ENCODE measurements at places on chromosomes 12 and 14.

- no peaks in the 10 kb centered on the region for H3K4me1 ChIP-seq
- H3K4me3 ChIP-seq, result no peak overlapping the region
- no peak overlapping the region for H3K27ac ChIP-seq
- H3K36me3 ChIP-seq, result no peaks in the 10 kb centered on the region
- DNase-seq, result no peak
Measured at GRCh38 chr12:1094714-1095113, 103.7 kb downstream of the ERC1 start.

DNA sequence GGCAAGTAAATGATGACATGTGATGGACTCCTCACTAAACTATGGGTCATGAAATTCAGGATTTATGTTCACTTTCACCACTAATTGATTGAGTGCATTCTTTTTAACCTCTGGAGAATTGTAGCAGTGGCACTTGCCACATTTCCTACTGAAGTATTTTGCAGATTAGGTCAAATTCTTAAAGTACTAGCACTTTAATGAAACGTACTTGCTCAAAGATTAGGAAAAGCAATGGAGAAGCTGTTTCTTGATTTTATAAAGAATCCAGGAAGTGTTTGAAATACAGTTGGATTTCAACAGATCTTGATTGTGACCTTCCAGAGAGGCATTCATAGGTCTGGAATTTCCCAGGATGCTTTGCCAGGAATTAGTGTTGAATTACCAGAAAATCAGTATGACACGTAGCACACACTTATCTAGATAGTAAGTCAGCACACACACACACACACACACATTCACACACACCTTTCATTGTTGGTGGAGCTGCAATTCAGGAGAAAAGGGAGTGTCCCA is 162.6 kb downstream of the MYRFL start:
- no peaks in the 10 kb centered on the region for H3K4me1 ChIP-seq
- H3K4me3 ChIP-seq, result no peak overlapping the region
- no peaks in the 10 kb centered on the region for H3K27me3 ChIP-seq
- no peak overlapping the region for H3K27ac ChIP-seq

GRCh38 chr12:85552461-85552860 is 272.4 kb downstream of the ALX1 start:
- no peaks in the 10 kb centered on the region for H3K27me3 ChIP-seq
- H3K4me1 ChIP-seq, result no peaks in the 10 kb centered on the region
- H3K27ac ChIP-seq, result no peak overlapping the region
- no peaks in the 10 kb centered on the region for H3K36me3 ChIP-seq

- no peaks in the 10 kb centered on the region for H3K4me1 ChIP-seq
- no peaks in the 10 kb centered on the region for H3K27me3 ChIP-seq
- no peaks in the 10 kb centered on the region for H3K36me3 ChIP-seq
- DNase-seq, result no peak
- H3K4me3 ChIP-seq, result no peak overlapping the region
Measured at GRCh38 chr12:48795550-48796455, 6.9 kb upstream of the ADCY6 start.

DNA sequence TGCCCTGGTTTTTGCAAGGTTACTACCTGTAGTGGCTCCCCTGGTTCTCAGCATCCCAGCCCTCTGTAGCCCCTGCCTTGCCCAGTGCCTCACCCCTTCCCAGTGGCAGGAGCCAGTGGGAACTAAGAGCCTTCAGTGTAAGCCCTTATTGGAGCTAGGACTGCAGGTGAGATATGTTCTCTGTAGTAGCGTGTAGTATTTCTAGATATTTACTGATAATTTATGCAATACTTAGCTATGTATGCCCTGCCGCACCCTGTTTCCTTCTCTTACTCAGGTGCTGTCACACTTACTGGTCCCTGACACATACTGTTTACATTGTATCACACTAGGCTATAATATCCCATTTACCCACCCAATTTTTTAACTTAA is 3.6 kb downstream of the BMAL2 start:
- no peak overlapping the region for H3K27ac ChIP-seq
- H3K27me3 ChIP-seq, result no peaks in the 10 kb centered on the region
- H3K4me1 ChIP-seq, result peaks cover 15% of the 10 kb centered on the region
- no peaks in the 10 kb centered on the region for H3K36me3 ChIP-seq

- H3K4me3 ChIP-seq, result no peak overlapping the region
- H3K36me3 ChIP-seq, result peaks cover 32% of the 10 kb centered on the region
- H3K4me1 ChIP-seq, result no peaks in the 10 kb centered on the region
- peak; percentile 14 for DNase-seq
Measured at GRCh38 chr12:45893240-45893639, 97.1 kb downstream of the SCAF11 start.

- H3K27ac ChIP-seq, result no peak overlapping the region
- H3K4me3 ChIP-seq, result no peak overlapping the region
- H3K36me3 ChIP-seq, result no peaks in the 10 kb centered on the region
- no peaks in the 10 kb centered on the region for H3K4me1 ChIP-seq
- H3K27me3 ChIP-seq, result no peaks in the 10 kb centered on the region
Measured at GRCh38 chr12:123141615-123142517, 9.0 kb downstream of the PITPNM2 start.

GRCh38 chr12:15782667-15783066 is 6.5 kb downstream of the EPS8 start:
- no peak overlapping the region for H3K27ac ChIP-seq
- H3K4me3 ChIP-seq, result no peak overlapping the region
- H3K4me1 ChIP-seq, result no peaks in the 10 kb centered on the region
- H3K27me3 ChIP-seq, result peaks cover 30% of the 10 kb centered on the region
- H3K36me3 ChIP-seq, result no peaks in the 10 kb centered on the region
- no peak for DNase-seq

- H3K4me3 ChIP-seq, result no peak overlapping the region
- H3K4me1 ChIP-seq, result no peaks in the 10 kb centered on the region
Measured at GRCh38 chr12:98113548-98113947, 401.8 kb upstream of the TMPO start.

- H3K27me3 ChIP-seq, result no peaks in the 10 kb centered on the region
- peak; percentile 72 for DNase-seq
- peak overlapping the region; percentile 23 for H3K4me3 ChIP-seq
- H3K4me1 ChIP-seq, result peaks cover 69% of the 10 kb centered on the region
- no peaks in the 10 kb centered on the region for H3K36me3 ChIP-seq
Measured at GRCh38 chr12:29241821-29242591, 92.9 kb downstream of the FAR2 start.

DNA sequence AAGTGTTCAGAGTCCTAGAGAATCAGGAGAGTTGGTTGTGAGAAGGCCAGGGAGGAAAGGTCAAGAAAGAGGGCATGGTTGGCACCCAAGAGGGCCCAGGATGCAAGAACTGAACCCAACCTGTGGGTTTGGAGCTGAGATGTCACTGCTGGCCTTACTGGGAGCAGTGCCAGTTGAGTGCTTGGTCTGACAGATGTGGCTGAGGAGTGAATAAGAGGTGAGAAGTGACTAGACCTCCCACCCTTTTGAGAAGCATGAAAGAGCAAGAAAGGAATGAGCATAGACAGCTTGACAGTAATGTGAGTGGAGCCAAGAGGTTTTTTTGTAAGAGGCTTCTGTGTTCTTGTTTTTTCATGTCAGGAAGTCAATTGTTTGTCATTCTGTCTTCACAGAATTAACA is 95.3 kb downstream of the FGD4 start:
- H3K27ac ChIP-seq, result no peak overlapping the region
- H3K4me1 ChIP-seq, result peaks cover 1% of the 10 kb centered on the region
- no peak overlapping the region for H3K4me3 ChIP-seq
- no peaks in the 10 kb centered on the region for H3K27me3 ChIP-seq
- peak; percentile 22 for DNase-seq

DNA sequence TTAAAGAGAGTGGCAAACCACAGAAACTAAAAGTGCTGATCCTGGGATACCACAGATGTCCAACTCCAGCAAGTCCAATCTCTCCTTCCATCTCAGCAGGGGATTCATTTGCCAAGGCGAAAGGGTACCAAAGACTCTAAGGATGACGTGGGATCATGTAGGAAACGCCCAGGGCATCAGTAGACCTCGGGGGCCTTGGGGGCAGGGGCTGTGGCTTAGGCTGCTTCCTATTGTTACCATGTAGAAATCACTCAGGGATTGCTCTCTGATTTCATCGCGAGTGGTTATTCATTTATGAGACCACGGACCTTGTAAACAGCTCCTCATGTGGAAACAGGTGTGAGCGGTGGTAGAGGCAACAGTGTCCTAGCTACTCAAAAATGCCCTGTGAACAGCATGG is 149.3 kb upstream of the FKBP4 start:
- H3K4me1 ChIP-seq, result peaks cover 81% of the 10 kb centered on the region
- no peaks in the 10 kb centered on the region for H3K27me3 ChIP-seq
- no peaks in the 10 kb centered on the region for H3K36me3 ChIP-seq

- peaks cover 6% of the 10 kb centered on the region for H3K4me1 ChIP-seq
- peak; percentile 80 for DNase-seq
- H3K4me3 ChIP-seq, result no peak overlapping the region
- H3K36me3 ChIP-seq, result no peaks in the 10 kb centered on the region
- H3K27me3 ChIP-seq, result no peaks in the 10 kb centered on the region
Measured at GRCh38 chr14:35378425-35379233, 25.9 kb downstream of the NFKBIA start.

DNA sequence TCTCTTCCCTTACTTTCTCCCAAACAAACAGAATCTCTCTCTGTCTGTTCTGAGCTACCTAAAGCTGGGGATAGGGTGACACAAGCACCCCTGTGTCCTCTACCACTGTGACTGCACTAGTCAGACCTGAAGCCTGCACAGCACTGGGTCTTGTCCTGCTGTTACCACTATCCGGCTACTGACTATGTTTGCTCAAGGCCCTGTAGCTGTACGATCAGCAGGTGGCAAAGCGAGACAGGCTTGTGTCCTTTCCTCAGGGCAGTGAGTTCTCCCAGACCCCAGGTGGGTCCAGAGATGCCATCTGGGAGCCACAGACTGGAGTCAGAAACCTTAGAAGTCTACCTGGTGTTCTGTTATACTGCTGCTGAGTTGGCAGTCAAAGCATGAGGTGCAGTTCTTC is 116.4 kb downstream of the NUBPL start:
- H3K4me3 ChIP-seq, result no peak overlapping the region
- no peaks in the 10 kb centered on the region for H3K27me3 ChIP-seq
- no peaks in the 10 kb centered on the region for H3K36me3 ChIP-seq
- no peak for DNase-seq
- no peaks in the 10 kb centered on the region for H3K4me1 ChIP-seq

GRCh38 chr14:79284621-79285020 is 926.7 kb downstream of the DIO2 start:
- H3K27me3 ChIP-seq, result peaks cover 20% of the 10 kb centered on the region
- H3K4me1 ChIP-seq, result no peaks in the 10 kb centered on the region
- H3K36me3 ChIP-seq, result no peaks in the 10 kb centered on the region
- H3K4me3 ChIP-seq, result no peak overlapping the region

DNA sequence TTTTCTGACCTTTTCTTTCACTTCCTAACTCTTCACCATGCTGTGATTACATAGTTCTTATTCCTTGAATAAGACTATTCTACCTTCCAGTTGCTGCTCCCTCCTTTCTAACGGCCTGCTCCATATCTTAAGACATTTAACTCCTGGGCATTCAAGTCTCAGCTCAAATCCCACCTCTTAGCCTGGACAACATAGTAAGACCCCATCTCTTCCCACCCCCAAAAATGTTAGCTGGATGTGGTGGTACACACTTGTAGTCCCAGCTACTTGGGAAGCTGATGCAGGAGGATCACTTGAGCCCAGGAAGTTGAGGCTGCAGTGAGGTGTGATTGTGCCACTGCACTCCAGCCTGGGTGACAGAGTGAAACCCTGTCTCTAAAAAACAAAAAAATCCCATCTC is 10.9 kb downstream of the ERG28 start:
- H3K27me3 ChIP-seq, result no peaks in the 10 kb centered on the region
- no peak for DNase-seq
- H3K36me3 ChIP-seq, result peaks cover 22% of the 10 kb centered on the region
- no peak overlapping the region for H3K4me3 ChIP-seq
- no peaks in the 10 kb centered on the region for H3K4me1 ChIP-seq
- no peak overlapping the region for H3K27ac ChIP-seq

- no peak overlapping the region for H3K4me3 ChIP-seq
- H3K36me3 ChIP-seq, result peaks cover 16% of the 10 kb centered on the region
- H3K4me1 ChIP-seq, result peaks cover 4% of the 10 kb centered on the region
- no peak for DNase-seq
Measured at GRCh38 chr14:99402950-99403349, 77.7 kb downstream of the SETD3 start.

DNA sequence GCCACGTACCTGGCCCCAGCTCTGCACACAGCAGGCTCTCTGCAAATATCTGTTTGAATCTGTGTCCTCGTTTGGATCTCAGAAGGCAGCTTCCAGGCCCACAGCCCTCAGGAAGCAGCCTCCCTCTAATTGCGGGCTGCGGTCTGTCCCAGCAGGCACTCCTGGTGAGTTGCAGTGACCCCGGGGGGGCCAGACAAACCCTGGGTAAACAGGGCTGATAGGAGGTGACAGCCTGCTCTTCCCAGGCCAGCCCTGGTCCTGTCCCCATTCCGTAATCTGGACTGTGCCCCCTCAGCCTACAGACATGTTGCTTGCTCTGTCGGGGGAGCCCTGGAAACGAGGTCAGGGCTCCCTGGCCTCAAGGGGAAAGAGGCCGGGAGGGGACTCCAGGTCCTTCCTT is 2.0 kb downstream of the FOXN4 start:
- H3K36me3 ChIP-seq, result no peaks in the 10 kb centered on the region
- peaks cover 22% of the 10 kb centered on the region for H3K27me3 ChIP-seq
- H3K27ac ChIP-seq, result no peak overlapping the region
- no peak overlapping the region for H3K4me3 ChIP-seq
- DNase-seq, result peak; percentile 13

GRCh38 chr14:102949801-102950451 is 27.5 kb downstream of the AMN start:
- H3K27me3 ChIP-seq, result no peaks in the 10 kb centered on the region
- no peak for DNase-seq
- no peak overlapping the region for H3K4me3 ChIP-seq
- H3K4me1 ChIP-seq, result peaks cover 10% of the 10 kb centered on the region

DNA sequence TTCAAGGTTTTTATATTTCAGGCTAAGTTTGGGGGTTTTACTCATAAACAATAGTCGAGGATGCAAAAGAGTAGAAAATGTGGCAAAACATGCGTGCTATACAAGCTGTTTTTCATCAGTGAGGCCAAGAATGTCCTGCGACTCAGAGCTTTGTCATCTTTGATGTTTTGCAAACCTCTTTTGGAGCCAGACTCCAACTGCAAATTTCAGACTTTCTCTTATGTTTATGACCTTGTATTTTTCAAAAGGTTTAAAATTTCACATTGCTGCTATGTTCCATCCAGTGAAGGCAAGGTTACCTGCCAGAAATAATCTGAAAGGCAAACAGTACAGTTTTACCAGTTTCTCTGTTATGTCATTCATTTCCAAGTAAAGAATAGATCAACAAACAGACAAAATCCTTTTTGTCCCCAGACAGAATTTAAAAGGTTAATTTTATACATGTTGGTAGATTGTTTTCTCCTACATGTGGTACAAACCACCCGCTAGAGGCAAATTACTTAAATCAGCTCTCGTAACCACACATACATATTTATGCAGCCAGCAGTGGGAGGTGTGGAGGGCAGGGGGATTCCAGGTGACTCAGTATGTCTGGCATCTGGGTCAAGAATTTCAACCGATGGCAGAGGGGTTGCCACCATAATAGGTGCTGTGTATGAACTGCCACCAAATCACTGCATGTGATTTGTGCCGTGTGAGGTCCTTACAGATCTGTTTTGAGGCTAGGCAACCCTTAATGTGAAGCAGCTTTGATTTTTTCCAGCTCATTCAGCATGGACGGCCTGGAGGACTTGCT is 119.8 kb upstream of the CPM start:
- no peaks in the 10 kb centered on the region for H3K27me3 ChIP-seq

- H3K27me3 ChIP-seq, result no peaks in the 10 kb centered on the region
- peaks cover 12% of the 10 kb centered on the region for H3K4me1 ChIP-seq
- H3K4me3 ChIP-seq, result no peak overlapping the region
- DNase-seq, result peak; percentile 35
- no peaks in the 10 kb centered on the region for H3K36me3 ChIP-seq
Measured at GRCh38 chr12:15629108-15629507, 160.1 kb downstream of the EPS8 start.

- no peak overlapping the region for H3K4me3 ChIP-seq
- H3K36me3 ChIP-seq, result no peaks in the 10 kb centered on the region
- H3K4me1 ChIP-seq, result no peaks in the 10 kb centered on the region
- no peak overlapping the region for H3K27ac ChIP-seq
Measured at GRCh38 chr12:29944269-29945000, 160.7 kb upstream of the TMTC1 start.

All from common myeloid progenitor, CD34-positive (primary cell).